ENCODE measurements at places on chromosomes 1 and 21.

- DNase-seq, result no peak
Measured at GRCh38 chr1:31218705-31219104, 21.0 kb downstream of the NKAIN1 start.

GRCh38 chr1:202376247-202376646 lies 27.7 kb downstream of the PPP1R12B start:
- no peak for DNase-seq

GRCh38 chr21:31931644-31932469 lies 59.0 kb downstream of the HUNK start:
- DNase-seq, result no peak

GRCh38 chr1:1517973-1518620 lies 6.1 kb downstream of the ATAD3A start:
- DNase-seq, result no peak
